ENCODE measurements at places on chromosomes 3 and 15.

GRCh38 chr3:111762537-111762936 is 96.5 kb upstream of the PHLDB2 start:
- DNase-seq = no peak

DNA sequence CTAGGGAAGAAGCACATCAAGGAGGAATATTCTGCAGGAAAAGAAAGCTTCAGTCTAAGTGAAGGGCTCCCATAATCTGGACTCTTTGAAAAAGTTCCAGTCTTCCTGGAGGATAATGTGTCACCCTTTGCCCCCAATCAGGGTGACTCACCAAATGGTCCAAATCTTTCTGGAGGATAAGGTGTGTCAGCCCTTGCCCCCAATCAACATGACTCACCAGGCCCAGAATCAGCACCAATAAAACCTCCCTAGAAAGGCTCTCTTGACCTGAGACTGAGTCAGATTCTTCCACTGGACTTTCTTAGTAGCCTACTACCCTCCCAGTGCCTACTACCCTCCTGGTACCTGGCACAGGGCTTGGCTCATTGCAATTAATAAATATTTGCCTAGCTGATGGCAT is 9.5 kb upstream of the ARL14 start:
- DNase-seq = peak; percentile 47

GRCh38 chr3:187718802-187719201 is 16.4 kb upstream of the RTP2 start:
- DNase-seq = no peak

GRCh38 chr15:69457304-69458280 is 5.0 kb downstream of the RPLP1 start:
- DNase-seq = no peak

DNA sequence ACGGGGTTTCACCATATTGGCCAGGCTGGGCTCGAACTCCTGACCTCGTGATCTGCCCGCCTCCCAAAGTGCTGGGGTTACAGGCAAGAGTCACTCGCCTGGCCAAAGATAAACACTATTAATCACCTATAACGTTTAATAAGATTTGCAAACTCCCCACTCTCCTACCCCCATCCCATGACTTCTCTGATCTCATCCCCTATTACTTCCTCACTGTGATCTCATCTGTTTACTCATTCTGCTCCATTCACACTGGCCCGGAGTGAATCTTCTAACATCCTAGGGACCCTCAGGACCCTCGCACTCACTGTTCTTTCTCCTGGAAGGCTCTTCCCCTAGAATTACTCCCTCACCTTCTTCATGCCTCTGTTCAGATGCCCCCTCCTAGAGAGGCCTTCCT is 78.9 kb downstream of the DGKG start:
- no peak for DNase-seq

GRCh38 chr3:18122264-18122663 is 302.9 kb downstream of the SATB1 start:
- DNase-seq = no peak

All from kidney epithelial cell (primary cell).